ENCODE measurements at places on chromosomes 4 and X. TPM values are rescaled to one million over a fixed set of nuclear protein-coding genes. Genes with fewer than 3 reads are reported as not detected.

- DNase-seq, result no peak
Observed at GRCh38 chr4:176979416-176979815, 186.7 kb upstream of the VEGFC start.

- peak; percentile 50 for DNase-seq
Observed at GRCh38 chr4:140059159-140059558, 94.8 kb downstream of the MAML3 start.

- no peak for DNase-seq
Observed at GRCh38 chrX:132004728-132005127, 18.4 kb upstream of the STK26 start.

- peak; percentile 98 for DNase-seq
Observed at GRCh38 chr4:164536814-164537213, 217.1 kb upstream of the SMIM31 start.

- DNase-seq, result no peak
Observed at GRCh38 chr4:19293080-19293479, 958.6 kb upstream of the SLIT2 start.

- DNase-seq, result no peak
Observed at GRCh38 chr4:77072195-77072753, 3.5 kb downstream of the CCNI start.

- DNase-seq, result no peak
Observed at GRCh38 chrX:106038625-106039024, at the start of gene SERPINA7. TSS of gene SERPINA7 (minus strand) at chrX:106038727. CDS start at chrX:106037058, 1,669 bp downstream.

The LEF1 gene
- 1.8 TPM for total RNA-seq
